Fibroblast of lung (primary cell): ENCODE measurements at places on chromosomes 1 and 21. TPM values are rescaled to one million over a fixed set of nuclear protein-coding genes. Genes with fewer than 3 reads are reported as not detected.

OR2L8 gene
- 0.17 TPM in 1 of 2 replicates, not detected in the other for total RNA-seq

MYOC gene
- total RNA-seq: 1.2 and 2.1 TPM in 2 replicates

CLCA2 gene
- 3.5 and 9.2 TPM in 2 replicates for total RNA-seq

ADAMTS4 gene
- total RNA-seq: 0.51 and 1.3 TPM in 2 replicates

TRIM17 gene
- total RNA-seq: 0.17 and 0.26 TPM in 2 replicates

LRRC8B gene
- total RNA-seq: 0.77 and 0.83 TPM in 2 replicates

BEND5 gene
- 0.77 TPM in 1 of 2 replicates, not detected in the other for total RNA-seq

KCNJ9 gene
- under 0.01 TPM in 2 replicates for total RNA-seq

FASLG gene
- total RNA-seq: not detected in 2 replicates

HSPB7 gene
- 1.0 and 4.5 TPM in 2 replicates for total RNA-seq
